Gastroesophageal sphincter (tissue), 4 donors: ENCODE measurements at places on chromosomes 7 and 10.

DNA sequence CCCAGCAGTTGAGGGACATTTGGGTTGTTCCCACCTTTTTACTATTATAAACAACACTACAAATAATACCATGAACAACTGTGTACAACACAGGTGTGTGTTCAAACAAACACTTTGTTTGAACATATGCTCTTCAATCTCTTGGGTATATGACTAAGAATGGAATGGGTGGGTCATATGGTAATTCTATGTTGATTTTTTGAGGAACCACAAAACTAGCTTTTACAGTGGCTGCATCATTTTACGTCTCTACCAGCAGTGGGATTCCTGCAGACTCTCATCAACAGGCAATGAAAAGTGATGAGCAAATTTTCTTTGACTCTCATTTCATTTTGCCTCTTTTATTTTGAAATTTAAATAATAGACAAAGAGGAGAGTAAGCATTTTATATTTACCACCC is 116.9 kb upstream of the KLF14 start:
- peaks cover 38% of the 10 kb centered on the region for H3K36me3 ChIP-seq
- H3K4me3 ChIP-seq, result no peak overlapping the region

DNA sequence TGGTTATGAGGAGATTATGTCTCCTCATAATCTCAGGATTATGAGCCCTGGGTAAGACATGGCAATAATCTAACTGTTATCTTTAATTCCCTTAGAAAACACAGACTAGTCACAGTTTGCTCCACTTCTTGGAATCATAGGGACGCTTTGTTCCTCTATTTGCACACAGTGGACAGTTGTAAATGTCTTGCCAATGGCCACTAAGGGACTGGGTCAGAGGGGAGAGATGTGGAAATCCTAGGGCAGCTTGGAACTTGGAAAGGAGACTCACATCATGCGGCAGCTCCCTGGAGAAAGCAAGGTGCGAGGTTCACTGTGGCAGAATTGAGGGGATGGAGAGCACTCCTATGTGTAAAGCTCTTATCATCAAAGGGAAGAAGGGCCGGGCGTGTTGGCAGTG is 266.1 kb downstream of the PRPF18 start:
- H3K36me3 ChIP-seq, result no peaks in the 10 kb centered on the region
- no peak overlapping the region for H3K4me3 ChIP-seq
- H3K27ac ChIP-seq, result no peak overlapping the region
- no peaks in the 10 kb centered on the region for H3K27me3 ChIP-seq
- peak; percentile 65 for ATAC-seq

DNA sequence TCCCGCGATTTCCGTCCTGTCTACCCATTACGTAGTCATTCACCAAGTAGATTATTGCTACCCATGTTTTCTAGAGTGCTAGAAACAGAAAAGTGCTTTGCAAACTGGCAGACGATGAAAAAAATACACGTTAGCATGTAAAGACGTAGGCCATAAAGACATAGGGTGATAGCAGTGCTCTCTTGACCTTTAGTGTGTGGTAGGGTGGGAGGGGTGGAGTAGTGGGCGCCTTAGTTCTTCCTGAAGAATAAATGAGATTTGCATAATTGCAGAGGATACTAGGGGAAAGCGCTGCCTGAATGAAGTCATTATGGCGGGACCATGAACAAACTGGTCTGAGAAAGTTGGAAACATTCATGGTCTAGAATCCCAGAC is 948 bp downstream of the ZNF485 start:
- no peak for ATAC-seq
- H3K27ac ChIP-seq, result no peak overlapping the region
- no peaks in the 10 kb centered on the region for H3K36me3 ChIP-seq
- H3K27me3 ChIP-seq, result no peaks in the 10 kb centered on the region
- peak overlapping the region; percentile 68 for H3K4me3 ChIP-seq
- no peaks in the 10 kb centered on the region for H3K4me1 ChIP-seq

DNA sequence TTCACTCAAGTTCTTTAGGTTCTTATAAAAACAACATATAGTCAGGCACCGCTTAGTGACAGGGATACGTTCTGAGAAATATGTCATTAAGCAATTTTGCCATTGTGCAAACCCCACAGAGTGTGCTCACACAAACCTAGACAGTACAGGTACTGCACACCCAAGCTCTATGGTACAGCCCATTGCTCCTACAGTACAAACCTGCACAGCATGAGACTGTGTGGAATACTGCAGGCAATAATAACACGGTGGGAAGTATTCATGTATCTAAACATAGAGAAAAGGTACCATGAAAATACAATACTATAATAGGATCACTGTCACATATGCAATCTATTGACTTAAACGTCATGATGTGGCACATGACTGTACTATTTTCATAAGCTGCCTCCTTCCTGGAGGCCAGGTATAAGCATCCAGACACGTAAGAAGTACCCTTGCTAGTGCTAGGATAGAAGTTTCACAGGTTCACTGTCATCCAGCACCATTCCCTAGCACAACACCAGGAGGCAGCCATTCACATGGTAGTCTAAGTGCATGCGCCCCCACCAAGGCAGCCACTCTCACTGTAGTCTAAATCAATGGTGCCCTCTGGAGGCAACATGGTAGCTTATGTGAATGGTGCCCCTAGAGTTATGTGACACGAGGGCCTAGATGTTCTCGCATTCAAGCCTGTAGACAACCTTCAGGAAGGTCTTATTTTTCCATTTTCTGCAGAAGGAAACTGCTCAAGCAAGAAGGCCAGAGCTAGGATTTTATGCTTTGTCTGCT is 98.5 kb downstream of the ARHGAP22 start:
- no peaks in the 10 kb centered on the region for H3K36me3 ChIP-seq
- no peak for ATAC-seq
- no peak overlapping the region for H3K4me3 ChIP-seq
- H3K4me1 ChIP-seq, result no peaks in the 10 kb centered on the region
- H3K27ac ChIP-seq, result no peak overlapping the region

DNA sequence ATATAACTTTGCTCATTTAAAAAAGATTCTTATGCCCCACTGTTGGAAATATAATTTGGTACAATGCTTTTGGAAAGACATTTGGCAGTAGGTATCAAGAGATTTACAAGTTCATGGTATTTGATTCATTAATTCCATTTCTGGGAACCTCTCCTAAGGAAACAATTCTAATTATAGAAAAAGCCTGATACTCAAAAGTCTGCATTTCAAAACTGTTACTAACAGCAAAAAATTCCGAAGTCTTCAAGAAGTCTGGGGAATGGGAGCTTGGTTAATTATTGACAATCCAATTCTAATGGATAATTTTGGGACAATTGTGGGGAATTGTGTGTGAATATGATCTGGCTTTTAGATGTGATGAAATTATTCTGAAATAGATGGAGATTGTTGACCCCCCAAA is 59.6 kb downstream of the HDAC9 start:
- no peak for ATAC-seq
- no peaks in the 10 kb centered on the region for H3K27me3 ChIP-seq
- H3K4me1 ChIP-seq, result no peaks in the 10 kb centered on the region
- no peak overlapping the region for H3K27ac ChIP-seq
- no peak overlapping the region for H3K4me3 ChIP-seq
